BE2C (cell line): ENCODE measurements at places on chromosomes 6 and 20.
A peak's percentile ranks its signal among the peaks of the same experiment; 100 is the strongest.

DNA sequence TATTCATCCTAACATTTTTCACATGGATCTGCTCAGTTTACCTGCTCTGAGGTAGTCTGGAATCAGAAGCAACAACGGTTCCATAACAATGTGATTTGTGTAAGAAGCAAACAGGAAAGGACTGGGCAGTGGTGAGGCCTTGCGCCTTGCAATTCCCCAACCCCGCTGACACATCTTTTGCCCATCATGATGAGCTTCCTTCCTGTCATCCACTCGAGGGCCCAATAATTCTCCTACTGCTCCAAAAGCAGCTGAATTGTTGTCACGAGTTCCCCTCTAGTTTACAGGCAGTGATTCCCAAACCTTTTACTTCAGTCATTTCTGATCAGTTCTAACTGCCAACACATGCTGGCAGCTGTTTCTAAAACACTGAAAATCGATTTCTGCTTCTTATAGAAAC, 22.9 kb downstream of the STX7 start:
- no peak for DNase-seq

GRCh38 chr20:24528583-24529368, 59.3 kb downstream of the SYNDIG1 start:
- DNase-seq, result no peak

GRCh38 chr6:139841794-139842215, 467.4 kb upstream of the CITED2 start:
- no peak for DNase-seq

DNA sequence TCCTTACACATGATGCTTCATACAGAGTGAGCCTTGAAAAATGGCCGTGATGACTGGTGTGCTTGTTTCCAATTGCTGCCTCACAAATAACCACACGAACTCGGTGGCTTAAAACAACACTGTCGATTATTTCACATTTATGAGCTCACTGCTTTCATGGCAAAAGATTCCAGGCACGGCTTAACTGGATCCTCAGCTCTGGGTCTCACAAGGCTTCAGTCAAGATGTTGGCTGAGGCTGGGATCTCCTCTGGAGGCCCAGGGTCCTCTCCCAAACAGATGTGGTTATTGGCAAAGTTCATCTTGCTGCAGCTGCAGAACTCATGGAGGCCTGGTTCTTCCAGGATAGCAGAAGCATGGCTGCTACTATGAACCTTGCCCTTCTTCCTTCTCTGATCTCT, 144.6 kb downstream of the TFAP2C start:
- no peak for DNase-seq

DNA sequence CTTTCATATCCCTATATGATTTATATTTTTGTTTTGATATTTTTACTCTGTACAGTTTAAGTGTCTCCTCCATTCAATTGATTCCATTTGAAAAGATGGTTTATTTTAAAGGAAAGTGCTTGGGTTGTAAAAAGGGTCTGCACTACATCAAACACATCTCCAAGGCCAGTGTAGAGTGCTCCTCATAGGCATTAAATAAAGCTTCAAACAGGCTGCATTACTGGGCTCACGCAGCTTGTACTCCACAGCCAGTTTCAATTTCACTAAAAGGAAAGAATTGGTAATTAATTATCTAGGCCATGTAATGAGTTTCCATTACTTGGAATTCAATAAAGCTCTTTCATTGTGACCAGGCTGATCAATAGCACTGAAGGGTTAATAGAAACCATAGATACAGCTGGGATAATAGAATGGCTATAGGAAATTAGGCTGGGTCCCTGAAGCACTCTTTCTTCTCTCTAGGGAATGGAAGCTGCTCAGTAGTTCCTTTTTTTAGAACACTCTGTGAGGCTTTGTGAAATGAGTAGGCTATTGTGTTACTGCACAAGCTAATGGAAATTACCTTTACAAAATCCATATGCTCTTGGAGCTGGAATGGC, 442.2 kb downstream of the RNF144B start:
- no peak for DNase-seq

- DNase-seq, result no peak
These were observed 38.6 kb upstream of the EYS start for GRCh38 chr6:65745614-65746013.

DNA sequence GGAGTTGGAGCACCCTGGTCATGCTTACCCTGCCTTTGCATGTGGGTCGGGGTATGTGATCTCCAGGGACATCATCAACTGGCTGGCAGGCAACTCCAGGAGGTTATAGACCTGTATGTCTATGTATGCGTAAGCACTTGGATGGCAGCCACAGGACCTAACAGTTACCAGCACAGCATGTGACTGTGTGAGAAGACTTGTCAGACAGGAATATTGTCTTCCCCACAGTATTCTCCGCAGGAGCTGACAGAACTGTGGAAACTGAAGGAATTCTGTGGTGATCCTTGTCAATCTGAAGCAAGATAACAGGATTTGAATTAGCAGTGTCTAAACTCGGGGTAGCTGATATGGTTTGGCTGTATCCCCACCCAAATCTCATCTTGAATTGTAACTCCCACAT, 59.2 kb downstream of the TMEM244 start:
- no peak for DNase-seq

GRCh38 chr6:168166627-168167026, 87.6 kb upstream of the FRMD1 start:
- no peak for DNase-seq

DNA sequence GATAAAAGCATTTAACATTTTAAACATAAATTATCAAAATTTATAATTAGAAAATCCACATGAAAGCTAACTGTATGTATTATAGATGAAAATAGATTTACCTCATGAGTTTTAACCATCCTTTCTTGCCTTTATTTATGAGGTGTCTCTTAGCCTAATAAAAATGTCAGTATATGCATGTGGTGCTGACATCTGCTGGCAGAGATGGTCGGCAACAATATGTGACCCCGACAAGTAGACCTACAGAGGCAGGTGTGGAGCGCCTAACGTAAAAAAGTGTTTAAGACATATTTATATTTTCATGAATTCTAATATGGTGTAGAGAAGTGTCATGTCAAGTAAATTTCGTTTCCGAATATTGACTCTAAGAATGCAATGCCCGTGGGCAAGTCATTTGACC, 149.0 kb upstream of the FUT9 start:
- DNase-seq, result peak; percentile 16

- peak; percentile 5 for DNase-seq
These were observed 52.5 kb downstream of the RPS12 start for GRCh38 chr6:132866762-132867449.

DNA sequence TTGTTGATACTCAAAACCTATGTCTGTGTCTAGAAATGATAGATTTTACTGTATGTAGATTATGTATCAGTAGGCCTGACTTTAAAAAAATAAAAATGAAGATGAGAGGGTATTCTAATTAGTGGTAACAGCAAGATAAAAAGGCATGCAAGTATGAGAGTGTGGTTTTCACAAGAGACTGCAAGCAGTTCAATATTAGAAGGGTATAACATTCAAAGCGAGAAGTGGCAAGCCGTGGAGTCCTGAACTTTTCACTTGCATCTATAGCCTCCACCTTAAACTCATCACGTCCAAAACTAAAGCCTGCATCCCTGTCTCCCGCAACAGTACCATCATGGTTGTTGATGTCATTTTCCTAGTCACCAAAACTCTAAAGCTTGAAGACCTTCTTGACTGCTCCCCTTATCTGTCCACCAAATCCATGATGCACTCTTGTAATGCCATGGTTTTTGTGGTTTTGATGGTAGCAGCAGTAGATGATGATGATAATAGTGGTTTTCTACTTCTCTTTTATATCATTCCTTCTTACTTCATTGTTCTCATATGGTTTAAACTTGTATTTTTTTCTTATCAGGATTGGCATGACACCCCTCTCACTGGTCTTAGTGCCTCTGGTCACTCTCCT, 9.2 kb upstream of the CGA start:
- no peak for DNase-seq

DNA sequence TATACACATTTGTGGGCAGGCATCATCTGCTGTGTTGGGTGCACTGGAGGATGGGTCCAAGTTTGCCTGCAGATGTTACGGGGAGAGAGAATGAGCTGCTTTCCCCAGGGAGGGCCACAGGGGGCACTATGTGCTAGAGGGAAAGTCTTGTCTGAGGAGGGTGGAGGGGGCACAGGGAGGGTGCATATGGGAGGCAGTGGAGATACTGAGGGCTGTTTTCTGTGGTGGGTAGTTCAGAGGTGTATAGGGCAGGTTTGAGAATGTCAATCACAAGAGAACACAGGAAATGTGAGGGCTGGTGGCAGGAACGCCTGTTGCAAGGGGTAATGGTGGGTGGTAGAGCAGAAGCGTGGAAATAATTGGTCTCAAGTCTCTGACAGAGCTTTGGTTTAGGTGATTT, 7.7 kb upstream of the PTPRA start:
- no peak for DNase-seq

DNA sequence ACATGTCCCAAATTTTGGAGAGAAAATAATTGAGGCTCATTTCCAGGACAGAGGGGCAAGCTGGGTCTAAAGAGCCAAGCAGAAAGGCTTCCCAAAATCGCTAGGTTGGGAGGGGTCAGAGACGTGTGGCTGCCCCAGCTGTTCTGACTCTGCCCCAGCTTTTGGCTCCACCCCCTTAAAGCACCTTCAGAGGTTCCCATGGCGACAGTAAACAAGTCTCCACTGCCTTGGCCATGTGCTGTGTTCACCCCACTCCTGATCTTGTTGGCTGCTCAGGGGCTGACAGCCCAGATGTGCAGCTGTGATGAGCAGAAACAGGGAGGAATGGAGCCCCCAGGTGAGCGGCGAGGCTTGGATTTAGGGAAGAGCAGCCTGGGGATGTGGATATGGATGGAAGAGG, 72.8 kb upstream of the SPTLC3 start:
- DNase-seq, result no peak

- DNase-seq, result no peak
These were observed 9.2 kb downstream of the ECI2 start for GRCh38 chr6:4125933-4126864.

DNA sequence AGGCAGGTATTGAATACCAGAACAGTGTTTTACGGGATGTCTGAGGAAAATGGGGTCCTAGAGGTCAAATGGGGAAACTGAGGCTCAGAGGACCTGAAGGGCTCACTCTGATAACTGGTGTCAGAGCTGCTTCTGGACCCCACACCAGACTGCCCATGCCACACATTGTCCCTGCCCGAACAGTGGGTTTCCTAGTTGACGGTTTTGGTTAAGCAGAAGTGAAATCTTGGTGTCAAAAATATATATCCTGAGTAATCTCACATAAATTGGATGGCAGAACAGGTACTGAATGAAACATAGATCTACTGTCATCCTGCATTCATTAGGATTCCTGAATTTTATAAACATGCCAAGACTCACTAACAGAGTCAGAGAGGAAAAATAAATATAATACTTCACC, 16.3 kb downstream of the NOX3 start:
- DNase-seq, result no peak

DNA sequence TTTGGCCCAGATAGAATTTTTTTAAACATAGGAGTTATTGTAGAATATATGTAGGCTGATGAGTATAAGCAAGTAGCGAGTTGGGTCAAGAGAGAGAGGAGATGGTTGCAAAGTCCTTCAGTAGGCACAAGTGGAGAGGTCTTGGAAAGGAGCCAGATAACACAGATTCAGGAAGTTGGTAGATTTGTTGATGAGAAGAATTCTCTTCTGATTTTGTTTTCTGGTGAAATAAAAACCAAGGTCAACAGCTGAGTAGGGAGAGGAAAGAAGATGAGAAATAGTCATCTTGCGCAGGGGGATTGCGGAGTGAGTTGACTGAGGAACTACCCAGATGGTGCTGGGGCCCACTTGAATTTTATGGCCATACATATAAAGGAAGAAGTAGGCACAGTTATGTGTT, 17.4 kb upstream of the CD83 start:
- no peak for DNase-seq

GRCh38 chr20:51363378-51363777, 179.1 kb downstream of the NFATC2 start:
- no peak for DNase-seq

- no peak for DNase-seq
These were observed 9.9 kb downstream of the STX16 start for GRCh38 chr20:58660855-58661597.

- DNase-seq, result no peak
These were observed 176.6 kb downstream of the SLC35F1 start for GRCh38 chr6:118083711-118084110.

- DNase-seq, result no peak
These were observed 39.9 kb upstream of the PRDM1 start for GRCh38 chr6:106046116-106046853.

DNA sequence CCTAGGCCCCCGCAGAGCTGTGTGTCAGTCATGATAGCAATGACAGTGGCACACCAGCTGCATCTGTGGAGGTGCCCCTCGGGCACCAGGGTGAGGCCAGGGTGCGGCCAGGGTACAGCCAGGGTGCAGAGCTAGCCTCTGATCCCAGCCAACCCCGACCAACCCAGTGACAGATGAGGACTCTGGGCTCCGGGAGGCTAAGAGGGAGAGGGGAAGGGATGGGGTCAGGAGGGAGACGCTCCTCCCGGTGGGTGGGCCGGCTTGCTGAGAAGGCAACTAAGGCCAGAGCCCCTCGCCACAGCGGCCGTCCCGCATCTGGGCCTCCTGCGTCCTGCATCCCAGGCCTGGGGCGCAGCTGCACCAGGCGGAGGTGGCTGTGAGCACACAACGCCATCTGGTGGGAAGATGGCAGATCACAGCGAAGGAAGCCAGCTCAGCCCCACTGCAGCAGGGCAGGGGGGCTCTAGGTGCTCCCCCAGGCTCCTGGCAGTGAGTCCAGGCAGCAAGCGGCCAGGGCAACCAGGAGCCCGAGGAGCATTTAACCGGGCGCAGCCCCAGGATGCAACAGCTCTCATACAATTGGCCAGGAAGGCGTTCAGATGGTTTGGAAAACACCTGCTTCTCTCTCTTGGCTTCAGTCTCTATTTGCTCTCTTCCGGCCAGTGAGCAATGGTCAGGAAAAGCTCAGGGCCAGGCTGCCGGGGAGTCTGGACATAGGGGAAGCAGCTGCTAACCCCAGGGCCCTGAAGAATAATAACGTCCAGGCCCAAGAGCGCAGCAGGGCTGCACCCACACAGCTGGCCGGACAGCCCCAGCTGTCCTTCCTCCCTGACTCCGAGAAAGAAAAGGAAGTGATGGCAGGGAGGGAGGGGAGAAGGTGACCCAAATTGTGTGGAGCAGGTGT, 169.4 kb downstream of the TAF4 start:
- peak; percentile 67 for DNase-seq

DNA sequence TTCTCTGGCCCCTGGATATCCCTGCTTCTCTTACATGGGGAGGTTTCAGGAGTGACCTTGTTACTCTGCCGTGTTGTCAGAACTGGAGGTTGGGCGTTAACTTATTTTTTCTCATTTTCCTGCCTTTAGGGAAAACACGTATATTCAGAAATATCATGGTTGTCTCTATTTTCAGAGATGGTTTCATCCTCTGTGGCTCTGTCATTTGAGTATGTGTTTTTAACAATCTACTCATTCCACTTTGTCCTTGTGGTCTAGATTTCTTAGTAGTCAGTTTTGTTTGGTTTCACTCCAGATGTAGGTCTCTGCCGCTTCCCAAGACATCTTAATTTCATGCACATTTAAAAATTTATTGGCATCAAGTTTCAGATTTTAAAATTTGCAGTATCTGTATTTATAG, 45.9 kb downstream of the KCNS1 start:
- no peak for DNase-seq

GRCh38 chr6:144284478-144284782, 705 bp upstream of the UTRN start:
- no peak for DNase-seq
